NCI-H510A treated with DMSO at 0.1 percent for 48 hours (cell line): ENCODE measurements at places on chromosomes 11 and 22.

GRCh38 chr11:122334546-122335339 lies 218.7 kb upstream of the BLID start:
- DNase-seq: no peak

GRCh38 chr11:35151241-35151640 lies 12.3 kb downstream of the CD44 start:
- DNase-seq: no peak

- no peak for DNase-seq
Observed at GRCh38 chr22:47716890-47717615, 954.6 kb downstream of the TBC1D22A start.

DNA sequence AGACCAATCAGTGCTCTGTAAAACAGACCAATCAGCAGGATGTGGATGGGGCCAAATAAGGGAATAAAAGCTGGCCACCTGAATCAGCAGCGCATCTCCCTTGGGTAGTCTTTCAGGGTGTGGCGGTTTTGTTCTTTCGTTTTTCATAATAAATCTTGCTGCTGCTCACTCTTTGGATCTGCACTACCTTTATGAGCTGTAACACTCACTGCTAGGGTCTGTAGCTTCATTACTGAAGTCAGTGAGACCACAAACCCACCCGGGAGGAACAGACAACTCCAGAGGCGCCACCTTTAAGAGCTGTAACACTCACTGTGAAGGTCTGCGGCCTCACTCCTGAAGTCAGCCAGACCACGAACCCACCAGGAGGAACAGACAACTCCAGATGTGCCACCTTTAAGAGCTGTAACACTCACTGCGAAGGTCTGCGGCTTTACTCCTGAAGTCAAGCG lies 175.5 kb upstream of the PDGFD start:
- no peak for DNase-seq

- DNase-seq: peak; percentile 7
Observed at GRCh38 chr22:35648066-35649025, at the start of gene APOL6. Gene APOL6 (plus strand): TSS chr22:35648446. CDS start chr22:35656426, 7,980 bp downstream.

DNA sequence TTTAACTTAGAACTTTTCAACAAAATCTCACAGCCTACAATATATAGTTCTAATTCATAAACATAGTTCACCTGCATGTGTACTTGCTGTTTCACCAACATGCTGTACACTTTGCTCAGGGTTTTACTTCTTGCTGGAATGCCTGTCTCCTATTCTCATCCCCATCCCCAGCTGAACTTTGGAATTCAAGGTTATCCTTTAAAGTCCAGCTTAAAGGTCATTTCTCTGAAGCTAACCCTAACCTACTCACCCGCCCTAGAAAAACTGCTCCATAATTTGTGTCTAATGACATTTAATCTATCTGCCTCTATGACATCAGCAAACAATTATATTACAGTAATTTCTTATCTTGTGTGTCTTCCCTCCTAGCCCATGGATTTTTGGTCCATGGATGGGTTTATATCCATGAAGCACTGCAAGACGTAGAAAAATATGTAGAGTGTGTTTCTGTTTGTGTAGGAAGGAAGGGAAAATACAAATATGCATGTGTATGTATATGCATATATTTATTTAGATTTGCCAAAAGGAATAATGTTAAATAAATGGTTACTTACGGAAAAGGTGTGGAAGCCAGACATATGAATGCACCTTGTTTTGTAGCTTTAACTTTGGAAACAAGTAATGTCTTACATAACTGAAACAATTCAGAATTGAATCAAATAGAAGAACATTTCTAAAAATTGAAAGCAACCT lies 99.5 kb upstream of the APOA1 start:
- no peak for DNase-seq

DNA sequence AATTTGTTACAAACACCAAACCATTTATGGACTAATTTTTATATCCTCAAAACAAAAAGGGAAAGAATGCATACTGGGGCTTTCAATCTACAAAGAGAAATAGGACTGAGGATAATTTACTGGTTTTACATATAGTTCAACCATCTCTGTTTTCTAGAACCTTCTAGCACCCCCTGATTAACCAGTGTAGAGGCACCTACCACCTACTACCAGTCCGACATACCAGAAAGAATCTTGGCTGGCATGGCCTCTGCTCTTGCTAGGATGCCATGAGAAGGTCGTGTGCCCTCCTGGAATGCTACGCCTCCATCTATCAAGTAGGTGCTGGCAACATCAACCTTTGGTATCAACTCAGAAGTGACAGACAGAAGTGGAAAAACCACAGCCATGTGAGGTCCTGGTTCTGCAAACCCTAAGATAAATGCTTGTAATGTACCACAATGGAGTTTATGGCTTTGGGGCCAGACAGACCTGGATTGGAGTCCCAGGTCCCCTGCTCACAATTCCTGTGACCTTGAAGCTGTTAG lies 28.2 kb downstream of the MYH9 start:
- DNase-seq: no peak

DNA sequence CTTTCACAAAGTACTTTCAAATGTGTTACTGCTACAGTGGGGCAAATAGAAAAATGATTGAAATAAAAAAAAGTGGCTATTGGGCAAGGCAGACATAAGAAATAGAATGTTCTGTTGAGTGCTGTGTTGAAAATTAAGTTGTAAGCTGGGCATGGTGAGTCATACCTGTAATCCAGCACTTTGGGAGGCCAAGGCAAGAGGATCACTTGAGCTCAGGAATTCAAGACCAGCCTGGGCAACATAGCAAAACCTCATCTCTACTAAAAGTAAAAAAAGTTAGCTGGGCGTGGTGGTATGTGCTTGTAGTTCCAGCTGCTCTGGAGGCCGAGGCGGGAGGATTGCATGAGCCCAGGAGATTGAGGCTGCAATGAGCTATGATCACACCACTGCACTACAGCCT lies 26.9 kb upstream of the LDHA start:
- DNase-seq: no peak

DNA sequence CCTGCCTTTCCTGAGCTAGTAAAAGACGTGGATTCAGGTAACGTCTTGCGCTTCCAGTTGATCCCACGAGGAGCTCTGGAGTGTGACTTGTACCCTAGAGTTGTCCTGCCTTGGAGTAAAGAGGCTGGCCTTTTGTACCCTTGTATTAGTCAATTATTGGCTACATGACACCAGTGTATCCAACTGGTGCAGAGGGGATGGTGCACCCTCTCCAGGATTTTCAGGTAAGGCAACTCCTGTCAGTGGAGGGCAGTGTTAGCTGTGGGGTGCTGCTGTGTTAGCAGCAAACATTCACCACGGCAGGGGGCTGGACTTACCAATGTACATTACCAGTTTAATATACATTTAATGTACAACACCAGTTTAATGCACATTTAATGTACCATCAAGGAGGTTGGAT lies 233.5 kb downstream of the MIAT start:
- DNase-seq: peak; percentile 10

DNA sequence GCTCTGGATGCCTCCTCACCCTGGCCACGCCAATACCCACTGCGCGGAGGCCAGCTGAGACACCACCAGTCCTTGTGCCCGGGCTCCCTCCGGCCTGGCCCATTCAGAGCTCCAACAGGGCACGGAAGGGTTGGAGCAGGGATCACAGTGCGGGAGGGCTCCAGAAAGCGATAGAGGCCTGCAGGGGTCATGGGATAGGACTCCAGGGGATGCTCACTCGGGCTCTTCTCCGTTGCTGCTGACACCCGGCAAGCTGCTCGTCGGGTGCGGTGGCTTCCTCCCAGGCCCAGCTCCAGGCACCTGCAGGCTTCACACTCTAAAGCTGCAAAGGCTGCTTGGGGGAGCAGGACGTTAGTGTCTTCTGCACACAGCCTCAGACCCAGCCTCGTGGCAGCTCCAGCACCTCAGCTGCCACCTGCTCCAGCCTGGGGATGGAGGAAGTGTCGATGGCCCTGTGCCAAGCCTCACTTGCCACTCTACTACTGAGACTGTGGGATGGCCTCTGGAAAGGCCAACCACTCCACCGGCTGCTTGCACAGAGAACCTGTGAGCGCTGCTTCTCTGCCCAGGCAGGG lies 10.6 kb downstream of the WNT7B start:
- DNase-seq: peak; percentile 82

DNA sequence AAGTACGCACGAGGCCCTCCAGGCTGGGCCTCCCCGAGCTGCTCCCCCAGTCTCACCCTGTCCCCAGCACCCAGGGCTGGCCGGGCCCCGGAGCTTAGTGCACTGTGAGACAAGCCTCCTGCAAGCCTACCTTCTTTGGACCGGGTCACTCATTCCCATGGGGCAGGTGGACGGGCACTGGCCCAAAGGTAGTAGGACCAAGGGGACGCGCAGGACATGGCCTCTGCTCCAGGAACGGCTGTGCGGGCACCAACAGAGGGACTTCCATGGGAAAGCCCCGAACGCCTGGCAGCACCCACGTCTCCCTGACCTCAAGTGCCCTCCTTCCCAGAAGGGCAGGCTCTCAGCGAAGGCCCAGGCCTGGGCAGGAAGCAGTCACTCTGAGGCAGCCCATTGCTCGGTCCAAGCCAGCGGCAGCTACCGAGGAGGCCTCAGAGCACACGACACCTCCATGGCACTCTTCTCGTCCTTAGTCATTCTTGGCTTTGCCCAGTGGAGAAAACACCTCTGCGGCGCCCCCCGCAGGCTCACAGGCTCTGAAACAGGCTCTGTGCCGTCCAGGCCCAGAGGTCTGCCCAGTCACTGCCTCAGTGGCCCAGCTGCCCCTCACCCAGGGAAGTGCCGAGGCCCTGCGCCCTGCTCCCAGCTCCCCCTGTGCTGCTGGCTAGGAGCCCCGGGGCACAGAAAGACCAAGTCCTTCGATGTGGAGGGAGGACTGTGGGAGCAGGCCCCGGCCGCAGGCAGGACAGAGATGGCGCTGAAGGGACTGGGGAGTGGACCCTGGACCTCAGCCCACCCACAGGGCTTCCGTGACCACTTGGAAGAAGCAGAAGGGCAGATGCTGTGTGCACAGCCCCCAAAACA lies 3.8 kb downstream of the MOB2 start:
- DNase-seq: no peak

- no peak for DNase-seq
Observed at GRCh38 chr11:101003468-101003867, 126.1 kb downstream of the PGR start.

GRCh38 chr11:33622186-33622585 lies 78.4 kb downstream of the C11orf91 start:
- DNase-seq: no peak

GRCh38 chr22:24759765-24760164 lies 14.8 kb downstream of the PIWIL3 start:
- no peak for DNase-seq

DNA sequence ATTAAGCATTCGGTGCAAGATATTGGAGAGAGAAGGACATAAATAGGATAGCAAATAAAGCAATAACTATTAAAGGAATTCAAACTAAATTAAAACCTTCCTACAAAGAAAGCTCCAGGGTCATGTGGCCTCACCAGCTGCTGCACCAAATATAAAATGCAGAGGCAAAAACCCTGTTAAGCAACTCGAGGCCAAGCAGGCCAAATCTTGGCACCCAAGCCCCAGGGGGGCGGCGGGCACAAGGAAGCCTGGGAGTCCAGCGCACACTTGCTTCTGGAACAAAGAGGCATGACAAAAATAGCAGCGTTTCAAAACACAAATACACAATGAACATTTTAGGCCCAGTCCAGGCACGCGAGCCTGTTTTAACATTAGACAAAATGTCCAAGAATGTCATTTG lies 20.8 kb downstream of the KRTAP5-6 start:
- DNase-seq: no peak

DNA sequence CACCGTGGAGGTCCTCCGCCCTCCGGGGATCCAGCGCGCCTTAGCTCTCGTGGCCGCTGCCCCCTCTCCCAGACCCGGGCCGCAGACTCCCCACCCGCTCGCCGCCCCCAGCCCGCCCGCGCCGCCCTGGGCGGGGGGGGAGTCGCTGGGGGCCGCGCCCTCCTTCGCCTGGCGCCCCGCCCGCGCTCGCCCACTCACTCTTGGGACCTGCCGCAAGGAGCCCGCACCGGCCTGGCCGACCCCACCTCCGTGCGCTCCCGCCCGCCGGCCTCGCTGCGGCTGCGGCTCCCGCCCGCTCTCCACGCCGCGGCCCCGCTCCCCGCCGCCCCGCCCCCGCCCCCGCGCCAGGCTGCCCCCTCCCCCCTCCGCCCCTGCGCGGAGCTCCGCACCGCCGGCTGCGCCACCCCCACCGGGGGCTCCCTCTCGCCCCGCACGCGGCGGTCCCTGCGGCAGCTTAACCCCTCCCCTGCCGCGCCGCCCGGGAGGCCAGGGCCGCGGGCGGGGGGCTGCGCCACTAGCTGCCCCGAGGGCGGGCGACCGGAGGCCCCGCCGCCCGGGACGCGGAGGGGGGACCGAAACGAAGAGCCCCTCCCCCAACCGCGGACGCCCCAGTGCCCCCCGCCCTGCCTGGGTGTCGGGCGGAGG lies 724 bp upstream of the RASGRP2 start:
- DNase-seq: no peak

DNA sequence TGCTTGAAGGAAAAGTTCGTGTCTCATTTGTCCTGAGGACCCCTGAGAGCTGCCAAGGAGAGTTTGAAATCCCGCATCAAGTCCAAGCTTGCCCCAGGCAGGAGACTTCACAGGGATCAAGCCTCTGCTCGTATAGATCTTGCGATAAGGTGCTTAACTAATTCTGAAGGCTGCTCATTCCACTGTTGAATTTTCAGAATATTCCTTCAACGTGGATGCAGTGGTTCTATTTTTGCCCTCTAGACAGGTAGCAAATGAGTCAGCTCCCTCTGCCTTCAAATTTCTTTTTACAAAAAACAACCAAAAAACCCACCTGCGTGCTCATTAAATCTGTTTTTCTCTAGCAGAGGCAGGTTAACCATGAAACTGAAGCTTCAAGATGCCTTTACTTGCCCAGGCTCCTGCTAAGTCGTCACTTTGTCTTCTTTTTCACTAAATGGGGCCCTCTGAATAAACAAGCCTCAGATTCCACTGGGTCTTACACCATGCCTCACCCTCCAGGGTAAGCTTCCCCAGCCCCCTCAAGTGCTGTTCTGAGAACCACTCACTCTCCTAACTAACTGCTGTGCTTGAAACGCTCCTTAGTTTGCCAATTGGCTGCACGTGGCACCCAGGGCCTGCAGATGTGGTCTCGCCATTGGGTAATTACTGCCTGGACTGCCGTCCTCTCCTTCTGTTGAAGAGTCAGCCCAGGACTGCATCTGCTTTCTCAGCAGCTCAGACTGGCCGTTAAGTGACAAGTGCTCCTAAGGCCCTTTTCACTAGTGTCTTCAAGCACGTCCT lies 105.0 kb downstream of the TRPC6 start:
- no peak for DNase-seq

GRCh38 chr11:34750692-34751405 lies 130.0 kb downstream of the EHF start:
- no peak for DNase-seq

- no peak for DNase-seq
Observed at GRCh38 chr11:44727114-44727372, 281 bp downstream of the TSPAN18 start.

- DNase-seq: no peak
Observed at GRCh38 chr11:8826901-8827560, 84.0 kb upstream of the AKIP1 start.

DNA sequence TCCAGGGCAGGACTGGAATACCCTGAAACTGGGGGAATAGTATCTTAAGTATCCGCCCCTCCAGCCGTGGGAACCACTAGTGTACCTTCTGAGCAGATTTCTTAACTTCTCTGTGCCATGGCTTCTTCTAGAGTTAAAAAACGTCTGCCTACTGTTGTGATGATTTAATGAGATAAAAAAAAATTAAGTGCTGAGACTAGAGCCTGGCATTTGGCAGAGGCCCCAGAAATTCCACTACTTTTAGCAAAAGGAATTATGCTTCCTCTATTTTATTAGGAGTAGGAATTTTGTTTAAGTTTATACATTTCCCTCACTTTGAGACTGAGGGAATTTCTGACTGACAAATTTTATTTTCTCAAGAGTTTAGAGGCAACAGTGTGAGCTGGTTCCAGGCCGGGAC lies 371.2 kb upstream of the B3GAT1 start:
- DNase-seq: no peak
